ENCODE measurements at places on chromosomes 4 and X.

DNA sequence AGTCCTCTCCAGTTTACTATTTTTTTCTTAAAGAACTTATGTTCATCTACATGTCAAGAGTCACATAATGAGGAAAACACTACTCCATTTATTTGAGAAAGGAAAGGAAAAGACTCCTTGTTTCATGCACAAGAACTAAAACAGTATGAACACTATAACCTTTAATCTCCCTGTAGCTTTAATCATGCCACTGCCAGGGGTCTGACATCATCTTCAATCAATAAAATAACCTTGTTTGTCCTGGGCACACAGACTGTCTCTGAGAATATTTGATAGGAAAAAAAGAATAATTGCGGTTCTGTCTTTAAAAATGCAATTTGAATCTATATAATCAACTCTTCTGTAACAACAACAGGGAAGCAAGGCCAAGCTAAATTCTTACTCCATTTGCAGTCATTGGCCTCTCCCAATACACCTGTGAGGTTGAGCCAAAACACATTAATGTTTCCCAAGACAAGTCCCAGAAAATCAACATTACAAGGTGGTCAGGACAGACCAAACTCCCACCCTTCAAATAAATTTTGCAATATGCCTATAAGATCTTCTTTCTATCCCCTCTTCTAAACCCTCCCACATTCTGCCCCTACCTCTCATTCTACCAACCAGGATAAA lies 13.2 kb downstream of the AMOT start:
- no peak for DNase-seq

DNA sequence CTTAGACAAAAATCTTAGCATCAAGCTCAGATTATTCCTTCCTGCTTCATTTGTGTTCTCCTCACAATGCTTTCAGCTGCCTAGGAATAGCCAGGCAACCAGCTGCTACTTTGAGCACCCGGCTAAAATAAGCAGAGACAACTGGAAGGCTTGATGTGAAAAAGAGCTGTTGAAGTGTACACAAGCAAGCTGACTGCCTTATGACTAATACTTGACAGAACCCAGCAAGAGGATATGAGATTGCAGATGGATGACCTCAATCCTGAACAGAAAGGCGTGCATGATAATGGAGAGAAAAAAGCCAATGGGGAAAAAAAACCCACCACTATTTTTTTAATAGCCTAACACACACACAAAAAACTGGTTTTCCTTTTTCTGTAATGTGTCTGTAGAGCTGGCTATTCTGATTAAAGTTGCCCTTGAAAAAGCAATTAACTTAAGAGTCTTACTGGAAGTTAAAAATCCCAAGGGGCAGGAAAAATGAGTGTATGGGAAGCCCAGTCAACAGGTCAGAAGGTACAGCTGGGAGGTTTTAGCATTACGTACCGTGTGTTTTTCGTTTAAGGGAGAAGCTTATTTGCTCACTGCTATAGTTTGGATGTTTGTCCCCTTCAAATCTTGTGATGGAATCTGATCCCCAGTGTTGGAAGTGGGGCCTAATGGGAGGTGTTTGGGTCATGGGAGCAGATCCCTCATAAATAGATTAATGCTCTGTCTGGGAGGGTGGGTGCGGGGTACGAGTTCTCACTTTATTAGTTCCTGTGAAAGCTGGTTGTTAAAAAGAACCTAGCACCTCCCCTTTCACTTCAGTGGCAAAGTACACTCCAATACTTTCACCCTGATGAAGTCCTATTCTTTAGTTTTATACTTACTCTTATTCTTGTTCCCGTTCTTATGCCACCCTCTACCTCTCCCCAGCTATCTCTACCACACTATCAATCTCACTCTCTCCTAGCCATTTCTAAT lies 37.1 kb upstream of the HERC6 start:
- no peak for DNase-seq

DNA sequence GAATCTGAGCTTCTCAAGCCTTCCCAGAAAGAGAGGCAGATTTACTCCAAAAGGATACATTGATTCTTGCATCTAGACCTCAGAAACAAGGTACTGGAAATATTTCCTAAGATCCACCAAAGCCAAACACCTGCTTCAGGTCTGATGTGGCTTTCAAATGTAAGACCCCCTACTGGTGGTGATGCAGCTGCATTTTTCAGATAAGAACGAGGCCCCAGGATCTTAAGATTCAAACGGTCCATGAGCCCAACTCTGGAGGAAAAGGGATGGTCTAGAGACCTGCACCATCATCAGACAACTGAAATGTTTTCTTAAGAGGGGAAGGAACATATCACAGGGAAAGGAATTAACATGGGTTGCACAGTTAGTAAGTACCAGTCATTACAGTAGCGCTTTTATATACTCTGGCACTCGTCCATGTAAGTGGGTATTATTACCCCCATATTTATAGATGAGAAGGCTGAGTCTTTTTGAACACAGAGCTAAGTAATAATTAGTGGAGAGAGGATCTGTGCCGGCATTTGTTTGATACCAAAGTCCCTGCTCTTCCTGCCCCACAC lies 73.7 kb downstream of the LEF1 start:
- no peak for DNase-seq

DNA sequence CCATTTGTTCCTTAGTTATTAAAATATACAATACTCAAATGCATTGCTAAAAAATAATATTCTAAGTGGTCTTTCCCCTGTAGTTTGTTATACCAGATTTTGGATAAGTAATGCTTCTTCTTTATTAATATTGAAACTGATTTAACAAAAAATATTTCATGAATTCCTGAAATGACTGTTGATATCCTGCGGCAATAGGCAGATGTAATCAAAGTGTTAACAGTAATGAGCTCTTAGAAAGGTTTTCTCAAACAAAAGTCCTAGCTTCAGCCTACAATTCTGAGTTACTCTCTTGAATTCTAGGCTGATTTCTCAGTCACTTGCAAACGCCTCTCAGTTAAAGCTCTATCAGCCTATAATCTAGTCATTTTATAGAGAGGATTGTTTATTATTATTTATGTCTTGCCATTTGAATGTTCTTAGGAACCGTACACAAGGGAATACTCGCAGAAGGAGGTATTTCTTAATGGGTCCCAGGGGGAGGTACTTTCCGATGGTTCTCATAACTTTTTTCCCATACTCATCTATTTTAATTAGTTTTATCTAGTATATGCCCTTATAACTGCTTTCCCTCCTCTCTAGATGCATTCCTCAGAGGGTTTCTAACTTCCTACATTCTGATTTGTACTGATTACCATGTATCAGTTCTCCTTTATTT lies 96.8 kb downstream of the FNIP2 start:
- DNase-seq, result no peak

GRCh38 chrX:105263801-105264200 lies 43.3 kb upstream of the TEX13A start:
- no peak for DNase-seq

DNA sequence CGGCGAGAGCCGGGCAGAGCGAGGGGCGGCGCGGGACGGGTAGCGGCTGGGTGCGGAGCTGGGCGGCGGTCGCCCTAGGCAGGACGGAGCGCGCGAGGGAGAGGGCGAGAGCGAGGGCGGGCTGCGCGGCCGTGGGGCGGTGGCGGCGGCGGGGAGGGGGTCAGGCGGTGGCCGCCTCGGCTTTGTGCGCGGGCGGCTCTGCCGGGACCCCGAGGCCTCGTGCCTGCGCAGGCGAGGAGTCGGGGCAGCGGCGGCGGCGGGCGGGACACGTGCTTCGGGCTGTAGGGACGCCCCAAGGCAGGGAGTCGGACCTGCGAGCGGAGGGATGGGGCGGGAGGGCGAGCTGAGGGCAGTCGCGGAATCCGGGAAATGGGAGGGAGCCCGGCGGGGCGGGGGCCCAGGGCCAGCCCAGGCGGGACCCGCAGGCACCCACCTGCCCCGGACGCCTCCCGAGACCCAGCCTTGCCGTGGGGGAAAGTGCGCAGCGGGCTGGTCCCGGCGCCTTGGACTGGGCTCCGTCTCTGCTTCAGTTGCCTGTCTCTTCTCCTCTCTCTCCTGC lies 465 bp downstream of the BMPR1B start:
- no peak for DNase-seq

DNA sequence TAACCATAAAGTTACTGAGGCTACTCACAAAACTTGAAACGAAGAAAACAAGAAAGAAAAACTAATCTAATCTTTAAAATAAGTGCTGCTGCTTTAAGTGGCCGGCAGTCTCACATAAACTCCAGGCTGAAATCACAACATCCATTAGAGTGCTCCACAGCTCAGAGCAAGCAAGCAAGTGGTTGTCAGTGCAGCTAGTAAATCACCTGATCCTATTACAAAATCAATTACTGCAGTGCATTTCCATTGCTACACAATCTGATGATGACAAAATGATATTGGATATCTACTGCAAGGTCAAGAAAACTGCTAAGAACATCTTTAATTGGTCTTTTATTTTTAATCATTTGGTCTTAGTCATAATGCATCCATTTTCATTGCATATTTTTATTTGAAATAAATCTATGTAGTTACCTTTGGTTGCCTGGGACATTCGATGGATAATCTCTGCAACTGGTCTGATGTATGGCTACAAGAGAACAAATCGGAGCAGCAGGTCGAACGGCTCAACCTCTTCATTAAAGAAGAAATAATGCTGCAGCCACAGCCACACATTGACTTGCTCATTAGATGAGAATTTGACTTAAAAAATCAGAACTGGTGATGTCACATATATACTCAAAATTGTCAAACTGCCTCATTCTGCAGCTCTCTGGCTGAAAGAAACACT lies 87.7 kb downstream of the FBXW7 start:
- no peak for DNase-seq

GRCh38 chrX:13717700-13718472 lies 16.5 kb downstream of the TRAPPC2 start:
- no peak for DNase-seq

- DNase-seq, result no peak
Observed at GRCh38 chr4:56844802-56845580, 23.5 kb upstream of the SPINK2 start.

GRCh38 chr4:174613979-174614378 lies 91.7 kb upstream of the HPGD start:
- DNase-seq, result no peak

GRCh38 chrX:110000847-110001713 lies 1.8 kb upstream of the TMEM164 start:
- no peak for DNase-seq

DNA sequence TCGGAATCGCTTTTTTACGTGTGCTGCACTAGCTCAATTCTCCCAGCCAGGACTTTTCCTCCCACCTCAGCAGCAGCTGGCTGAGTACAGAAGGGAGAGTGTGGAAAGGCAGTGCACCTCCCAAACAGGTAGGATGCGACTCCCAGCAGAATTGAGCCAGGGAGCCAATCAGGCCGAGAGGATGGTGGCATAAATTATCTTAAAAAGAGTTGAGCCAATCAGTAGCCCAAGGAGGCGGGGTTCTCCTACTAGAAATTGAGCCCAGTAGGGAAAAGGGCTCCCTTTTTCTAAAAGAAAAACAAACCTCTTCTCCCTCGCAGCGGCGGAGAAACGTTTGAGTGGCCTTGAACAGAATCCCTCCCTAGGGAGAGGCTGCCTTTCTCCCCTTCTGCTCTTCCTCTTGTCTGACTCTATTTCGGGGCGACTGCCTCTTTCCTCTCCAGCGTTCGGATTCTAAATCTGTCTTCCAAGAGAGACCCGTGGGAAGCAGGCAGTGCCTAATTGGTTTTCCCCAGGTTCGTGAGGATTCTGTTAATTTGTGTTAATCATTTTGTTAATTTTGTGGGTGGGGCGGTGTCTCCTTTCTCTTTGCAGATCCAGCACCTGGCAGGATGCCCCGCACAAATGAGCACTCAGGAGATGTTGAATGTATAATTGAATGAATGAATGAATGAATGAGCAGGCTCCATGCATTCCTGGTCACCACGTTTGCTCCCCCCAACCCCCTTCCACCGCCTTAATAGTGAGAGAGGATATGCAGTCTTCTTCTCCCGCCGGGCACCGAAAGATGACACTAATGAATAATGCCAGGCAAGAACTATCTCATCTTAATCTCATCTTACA lies at the start of gene GABRG1:
Gene GABRG1 (minus strand): TSS at position 142 of the 843 bp plus-strand sequence. CDS start 141 bp downstream, at position 1.
- DNase-seq, result no peak
